8988T (cell line): ENCODE measurements at places on chromosomes 3 and 15.

- no peak for DNase-seq
These were observed 74.4 kb downstream of the CDIN1 start for GRCh38 chr15:36653851-36654250.

DNA sequence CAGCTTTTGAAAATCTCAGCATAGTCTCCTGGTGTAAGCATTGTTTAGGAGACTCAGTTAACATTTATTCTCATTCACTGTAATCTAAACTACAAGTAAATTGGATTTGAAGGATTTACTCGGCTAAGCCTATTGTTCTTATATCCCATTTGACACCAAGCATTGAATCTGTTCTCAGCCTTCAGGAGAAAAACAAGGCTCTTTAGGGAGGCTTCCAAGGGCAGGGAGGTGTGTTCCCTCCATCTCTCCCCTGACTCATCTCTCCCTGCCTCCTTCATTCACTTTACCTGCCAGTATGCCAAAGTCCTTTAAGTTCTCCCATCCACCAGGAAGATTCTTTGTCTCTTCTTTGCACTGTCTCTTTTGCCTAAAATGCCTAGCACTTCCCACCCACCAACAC lies 347.8 kb downstream of the MFSD1 start:
- no peak for DNase-seq

GRCh38 chr3:13535526-13535875 lies 13.4 kb upstream of the FBLN2 start:
- DNase-seq: no peak

GRCh38 chr3:166560253-166560652 lies 723.0 kb upstream of the BCHE start:
- DNase-seq: no peak

DNA sequence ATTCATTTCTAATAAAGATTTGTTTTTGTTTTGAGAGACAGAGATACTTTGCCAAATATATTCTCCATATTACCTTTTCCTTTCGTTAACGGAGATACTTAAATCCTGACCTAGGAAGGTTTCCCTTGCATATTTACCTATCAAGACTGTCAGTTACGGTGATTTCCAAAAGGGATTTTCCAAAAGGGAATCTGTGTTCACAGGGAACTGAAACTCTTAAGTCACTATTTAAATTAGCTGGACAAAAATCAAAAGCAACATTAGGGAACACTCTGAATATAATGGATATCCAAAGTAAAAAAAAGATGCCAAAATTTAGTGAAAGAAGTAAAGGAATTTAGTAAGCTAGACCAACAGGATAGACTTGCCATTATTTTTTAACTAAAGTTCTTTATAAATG lies 576 bp downstream of the LRRFIP2 start:
- no peak for DNase-seq

DNA sequence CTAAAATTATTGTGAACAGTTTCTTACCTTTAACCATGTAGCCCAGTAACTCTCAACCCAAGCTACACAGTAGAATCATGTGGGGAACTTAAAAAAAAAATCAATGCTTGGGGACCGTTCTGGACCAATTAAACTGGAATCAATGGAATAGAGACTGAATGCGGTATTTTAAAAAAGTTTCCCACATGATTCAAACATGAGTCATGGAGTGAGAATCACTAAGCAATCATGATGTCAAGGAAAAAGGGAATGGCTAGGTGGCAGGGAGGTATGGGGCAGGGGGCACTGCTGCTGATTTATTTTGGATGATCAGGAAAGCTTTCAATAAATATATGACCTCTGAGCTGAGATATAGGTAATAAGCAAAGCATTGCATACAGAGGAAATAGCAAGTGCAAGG lies 250.5 kb upstream of the RORA start:
- no peak for DNase-seq

DNA sequence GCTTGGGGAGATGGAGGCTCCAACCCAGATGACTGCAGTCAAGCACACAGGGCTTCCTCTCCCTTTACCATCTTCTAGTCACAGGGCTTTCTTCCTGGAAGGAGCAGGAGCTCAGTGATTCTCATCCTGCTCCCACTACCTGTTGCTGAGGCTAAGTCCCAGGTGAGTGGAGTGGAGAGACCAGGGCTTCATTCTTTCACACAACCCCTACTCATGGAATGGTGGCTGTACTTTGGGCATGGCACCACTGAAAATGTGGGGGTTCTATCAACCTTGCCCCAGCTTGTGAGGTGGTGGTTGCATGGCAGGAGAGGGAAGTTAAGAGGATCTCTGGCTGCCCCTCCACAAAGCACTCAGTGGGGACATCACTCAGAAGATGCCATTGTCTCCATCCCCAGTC lies 36.8 kb upstream of the RAD18 start:
- DNase-seq: no peak

DNA sequence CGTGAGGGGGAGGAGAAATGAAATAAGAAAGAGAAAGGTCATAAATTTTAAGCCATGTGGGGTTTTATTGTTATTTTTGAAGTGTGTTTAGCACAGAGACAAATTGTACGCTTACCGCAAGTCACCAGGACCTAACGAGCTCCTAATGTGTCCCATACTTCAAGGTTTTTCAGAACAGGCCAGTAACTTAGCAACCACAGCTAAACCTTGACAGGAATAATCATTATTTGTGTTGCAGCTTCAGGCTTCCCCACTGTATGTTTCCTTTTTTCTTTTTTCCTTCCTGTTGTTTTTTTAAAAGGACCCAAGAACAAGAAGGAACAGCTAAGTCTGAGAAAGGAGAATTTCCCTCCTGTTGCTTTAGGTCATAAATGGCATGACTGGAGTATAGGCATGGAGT lies 160.8 kb downstream of the TUSC7 start:
- DNase-seq: no peak

GRCh38 chr15:52295421-52296001 lies at the start of gene MYO5C:
Gene MYO5C, minus strand, starts transcription at chr15:52295804. Its CDS starts 168 bp downstream, at chr15:52295636.
- DNase-seq: peak; percentile 77

GRCh38 chr3:194014756-194015155 lies 121.2 kb upstream of the HES1 start:
- no peak for DNase-seq

- no peak for DNase-seq
These were observed 33.2 kb downstream of the RAB27A start for GRCh38 chr15:55256281-55257011.

- no peak for DNase-seq
These were observed 87.8 kb downstream of the C3orf85 start for GRCh38 chr3:109224333-109224732.

DNA sequence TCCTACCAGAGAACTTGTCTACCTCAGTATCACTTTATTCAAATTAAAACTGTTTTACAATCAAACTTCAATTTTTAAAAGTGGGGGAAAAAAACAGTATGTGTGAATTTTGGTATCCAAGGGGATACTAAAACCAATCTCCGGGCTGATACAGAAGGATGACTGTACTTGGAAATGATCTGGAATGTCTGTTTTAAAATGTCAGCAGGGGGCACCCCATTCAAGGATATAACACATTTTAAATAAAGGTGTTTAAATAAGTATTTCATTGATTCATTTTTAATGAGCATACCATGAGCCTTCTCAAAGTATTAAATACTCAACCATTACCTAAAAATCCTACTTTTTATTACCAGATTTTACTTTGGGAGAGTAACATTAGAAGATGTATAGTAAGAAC lies 67.9 kb downstream of the ULK4 start:
- no peak for DNase-seq

- no peak for DNase-seq
These were observed 7.8 kb downstream of the USP3 start for GRCh38 chr15:63512148-63512547.

DNA sequence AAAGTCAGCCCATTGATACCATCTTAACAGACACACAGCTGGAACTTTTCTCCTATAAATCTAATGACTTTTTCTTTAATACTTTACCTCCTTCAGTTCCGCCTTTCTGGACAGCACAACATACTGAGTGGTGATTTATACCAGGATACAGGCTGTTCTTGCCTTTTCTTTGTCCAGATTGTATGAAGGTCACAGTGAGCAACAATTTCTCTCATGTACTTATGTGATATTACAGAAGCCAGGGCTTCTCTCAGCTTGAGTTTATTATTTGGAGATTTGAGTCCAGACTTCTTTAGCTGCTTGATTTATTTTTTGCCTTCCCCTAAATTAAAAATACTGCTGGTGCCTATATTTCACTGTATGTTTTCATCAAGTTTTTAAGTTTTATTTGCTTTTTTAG lies 976.0 kb downstream of the ROBO2 start:
- DNase-seq: no peak

GRCh38 chr15:96916750-96917149 lies 586.2 kb downstream of the NR2F2 start:
- no peak for DNase-seq

GRCh38 chr3:62665627-62666437 lies 209.4 kb downstream of the CADPS start:
- no peak for DNase-seq

DNA sequence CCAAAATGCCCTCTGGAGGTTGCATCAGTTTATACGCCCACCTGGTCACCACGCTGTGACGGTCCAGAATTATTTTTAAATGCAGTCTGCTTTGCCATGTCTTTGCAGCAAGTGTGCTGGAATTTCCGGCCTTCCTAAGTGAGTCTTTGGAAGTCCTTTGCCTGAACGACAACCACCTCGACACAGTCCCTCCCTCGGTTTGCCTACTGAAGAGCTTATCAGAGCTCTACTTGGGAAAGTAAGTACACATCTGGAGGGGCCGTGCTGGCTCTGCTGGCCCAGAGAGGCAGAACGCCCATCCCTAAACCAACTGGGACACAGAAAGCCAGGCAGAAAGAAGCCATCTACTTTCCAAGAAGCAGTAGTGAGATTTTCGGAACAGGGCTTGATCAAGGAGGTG lies 101.8 kb downstream of the LRRK1 start:
- no peak for DNase-seq

DNA sequence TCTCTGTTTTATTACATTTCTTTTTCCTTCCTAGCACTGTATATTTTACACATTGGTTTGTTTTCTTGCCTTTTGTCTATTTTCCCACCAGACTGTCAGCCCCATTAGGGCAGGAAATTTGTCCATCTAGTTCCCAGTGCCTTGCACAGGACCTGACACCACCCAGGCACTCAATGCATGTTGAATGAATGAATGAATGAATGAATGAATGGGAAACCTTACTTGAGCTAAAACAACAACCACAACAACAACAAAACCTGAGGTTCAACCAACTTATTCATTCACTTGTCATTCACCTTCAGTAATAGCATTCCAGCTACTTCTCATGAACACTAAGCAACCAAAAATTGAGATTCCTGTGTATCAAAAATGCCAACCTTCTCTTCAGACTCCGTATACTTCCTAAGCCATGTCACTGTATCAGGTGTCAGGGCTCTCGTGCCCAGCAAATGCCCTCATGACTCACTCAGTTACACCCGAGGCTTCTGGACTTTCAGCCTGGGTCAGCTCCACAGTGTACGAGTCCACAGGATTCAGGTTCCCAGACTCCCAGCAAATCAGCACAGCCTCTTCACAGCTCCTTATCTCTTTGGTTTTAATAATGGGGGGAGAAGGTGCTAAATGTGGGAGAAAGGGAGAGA lies 37.3 kb downstream of the FSD2 start:
- no peak for DNase-seq

DNA sequence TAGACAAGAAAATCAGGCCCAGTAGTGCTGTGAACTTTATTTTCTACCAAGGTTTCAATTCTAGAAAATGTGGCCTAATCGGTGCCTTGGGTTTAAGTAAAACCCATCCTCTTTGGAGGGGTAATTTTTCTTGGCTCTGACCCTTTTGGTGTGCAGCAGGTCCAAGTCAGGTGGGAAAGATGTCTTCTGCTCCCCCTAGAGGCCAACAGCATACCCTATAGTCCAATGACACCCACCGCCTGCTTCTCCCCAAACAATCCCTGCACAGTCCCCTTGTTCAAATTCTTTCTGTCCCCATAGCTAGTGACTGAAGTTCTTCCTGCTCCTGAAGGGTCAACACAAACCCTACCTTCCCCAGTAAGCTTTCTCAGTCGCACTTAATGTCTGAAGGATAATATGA lies 261.8 kb upstream of the GOLGA6L4 start:
- DNase-seq: no peak

DNA sequence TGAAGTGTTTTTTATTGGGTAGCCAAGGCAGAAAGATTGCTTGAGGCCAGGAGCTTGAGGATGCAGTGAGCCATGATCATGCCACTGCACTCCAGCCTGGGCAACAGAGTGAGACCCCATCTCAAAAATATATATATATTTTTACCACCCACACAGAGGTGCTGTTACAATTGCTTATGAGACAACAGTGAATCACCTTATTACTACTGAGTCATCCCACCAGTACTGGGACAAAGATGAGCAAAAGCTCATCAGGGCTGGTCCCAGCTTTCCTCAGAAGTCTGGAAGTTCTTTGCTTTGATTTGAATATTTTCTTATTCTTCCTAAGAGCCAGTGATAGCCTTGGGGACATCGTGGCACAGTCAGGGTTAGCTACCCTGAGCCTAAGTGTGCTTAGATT lies 207.7 kb downstream of the SOX2 start:
- no peak for DNase-seq

DNA sequence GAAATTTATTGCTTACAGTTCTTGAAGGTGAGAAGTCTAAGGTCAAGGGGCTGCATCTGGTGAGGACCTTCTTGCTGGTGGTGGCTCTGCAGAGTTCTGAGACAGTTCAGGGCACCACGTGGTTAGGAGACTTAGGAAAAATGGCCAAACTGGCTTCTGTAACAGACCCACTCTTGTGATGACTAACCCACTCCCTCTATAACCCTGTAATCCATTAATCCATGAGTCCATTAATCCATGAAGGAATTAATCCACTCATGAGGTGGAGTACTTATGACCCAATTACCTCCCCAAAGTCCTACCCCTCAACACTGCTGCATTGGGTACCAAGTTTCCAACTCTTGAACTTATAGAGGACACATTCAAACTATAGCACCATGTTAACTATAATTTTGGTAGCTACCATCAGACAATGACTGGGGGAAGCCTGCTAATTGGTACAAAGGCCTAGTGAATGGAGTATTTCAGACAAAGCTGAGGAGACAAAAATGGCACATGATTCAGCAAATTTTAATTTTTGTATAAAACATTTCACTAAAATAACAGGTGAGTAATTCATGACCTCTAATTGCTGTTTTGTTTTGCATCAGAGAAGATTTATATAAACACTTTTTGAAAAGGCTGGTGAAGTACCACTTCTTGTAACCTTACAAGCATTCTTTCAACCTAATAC lies 374.1 kb upstream of the TBL1XR1 start:
- DNase-seq: no peak

DNA sequence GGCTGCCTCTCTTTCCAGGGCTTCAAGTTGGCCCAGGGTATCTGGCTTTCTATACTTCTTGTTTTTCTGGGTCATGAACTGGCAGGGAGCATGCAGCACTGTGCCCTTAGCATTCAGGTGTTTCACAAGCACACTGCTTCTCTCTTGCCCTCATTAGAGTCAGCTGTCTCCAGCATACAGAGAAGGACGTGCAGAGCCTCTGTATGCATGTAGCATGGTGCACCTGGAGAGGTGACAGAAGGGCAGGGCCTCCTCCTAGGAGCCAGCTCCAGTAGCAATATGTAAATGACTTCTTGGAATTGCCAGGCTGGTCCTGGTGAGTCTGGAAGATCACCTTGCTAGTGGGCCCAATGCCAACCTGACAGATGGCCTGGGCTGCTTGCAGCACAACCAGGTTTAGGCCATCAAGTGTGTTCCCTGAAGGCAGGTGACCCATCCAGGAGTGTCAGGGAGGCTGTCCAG lies 44.8 kb upstream of the ATP2C1 start:
- DNase-seq: no peak
